CD8-positive, alpha-beta memory T cell (primary cell): ENCODE measurements at places on chromosomes 5 and 9.
A peak's percentile ranks its signal among the peaks of the same experiment; 100 is the strongest.

GRCh38 chr9:84817038-84817437, 147.5 kb downstream of the NTRK2 start:
- DNase-seq: no peak

GRCh38 chr5:56845277-56845676, 29.9 kb downstream of the MAP3K1 start:
- DNase-seq: no peak

DNA sequence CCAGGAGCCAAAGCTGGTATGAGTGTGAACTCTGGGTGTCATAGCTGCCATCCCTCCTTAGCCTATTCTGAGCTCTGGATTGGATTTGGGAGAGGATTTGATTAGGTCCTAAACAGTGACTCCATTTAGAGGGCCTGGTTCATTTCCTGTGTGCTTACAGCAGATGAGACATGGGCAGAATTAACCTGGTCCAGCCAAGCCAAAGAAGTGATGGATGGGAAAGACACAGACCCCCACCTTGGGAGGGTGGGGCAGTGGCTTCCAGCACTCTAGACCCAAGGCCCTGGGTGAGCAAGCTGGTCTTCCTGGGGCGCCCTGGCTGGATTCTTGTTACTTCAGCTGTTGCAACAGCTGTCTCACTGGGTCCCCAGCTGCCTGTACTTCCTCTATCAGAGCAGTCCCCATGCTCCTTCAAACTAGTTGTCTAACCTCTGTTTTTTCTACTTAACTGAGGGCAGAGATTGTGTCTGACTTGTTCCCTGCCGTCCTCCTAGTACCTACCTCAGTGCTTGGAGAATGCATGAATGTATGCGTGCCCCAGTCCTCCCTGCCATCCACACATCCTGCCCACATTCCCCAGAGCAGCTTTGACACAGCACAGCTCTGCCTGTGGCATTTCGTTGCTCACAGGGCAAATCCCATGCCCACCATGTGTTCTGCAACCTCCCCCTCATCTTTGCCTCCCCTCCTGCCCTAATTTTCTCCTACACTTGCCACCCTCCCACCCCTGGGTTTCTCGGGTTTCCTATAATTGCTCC, 115.9 kb downstream of the RGS3 start:
- DNase-seq: peak; percentile 21

DNA sequence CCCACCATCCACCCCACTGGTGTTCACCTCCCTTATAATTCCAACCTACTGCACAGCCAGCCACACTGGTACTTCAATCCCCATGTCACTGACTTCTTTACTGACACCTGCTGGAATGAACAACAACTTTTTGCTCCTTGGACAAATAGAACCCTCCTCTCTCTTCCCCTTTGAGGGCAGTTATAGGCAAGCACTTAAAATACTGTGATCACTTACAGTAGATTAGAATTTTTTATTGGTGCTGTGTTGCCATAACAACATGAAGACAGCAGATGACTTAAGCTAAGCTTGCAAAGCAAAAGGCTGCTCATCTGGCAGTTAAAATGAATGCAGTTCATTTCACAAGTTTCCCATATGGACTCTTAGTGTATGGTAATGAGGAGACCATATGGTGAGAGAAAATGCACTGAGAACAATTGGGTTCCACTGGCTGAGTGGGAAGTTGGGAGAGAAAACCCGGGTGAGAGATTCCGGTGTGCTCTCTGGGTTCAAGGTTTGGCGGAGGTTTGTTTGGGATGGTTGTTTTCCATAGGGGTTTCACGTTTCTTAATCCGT, 374.3 kb downstream of the EBF1 start:
- no peak for DNase-seq

DNA sequence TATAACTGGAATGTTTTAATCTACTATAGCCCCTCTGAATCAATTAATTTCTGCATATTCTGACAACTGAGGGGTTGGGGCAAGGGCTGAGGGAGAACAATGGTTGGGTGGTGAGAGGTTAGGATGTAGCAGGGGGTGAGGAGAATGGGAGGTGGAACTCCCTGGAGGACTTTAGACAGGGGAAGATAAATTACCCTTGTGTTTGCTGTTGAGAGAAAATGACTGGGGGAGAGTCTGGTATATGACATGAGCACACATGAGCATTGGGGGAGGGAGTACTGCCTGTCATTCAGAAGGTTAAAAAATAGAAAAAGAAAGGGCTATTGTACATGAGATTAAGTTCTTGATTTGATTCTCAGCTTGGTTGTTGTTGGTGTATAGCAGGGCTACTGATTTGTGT, 37.2 kb upstream of the PAPPA start:
- no peak for DNase-seq

GRCh38 chr5:153619771-153620170, 129.3 kb downstream of the GRIA1 start:
- no peak for DNase-seq
